Activated CD4-positive, alpha-beta T cell treated with anti-CD3 and anti-CD28 coated beads, Interleukin-2, amount 10 ng/mL, durations not matched to agents 7 days and 5 days (primary cell): ENCODE measurements at places on chromosomes 4 and X.

GRCh38 chr4:176359590-176359989 lies 39.8 kb downstream of the SPCS3 start:
- DNase-seq, result no peak

DNA sequence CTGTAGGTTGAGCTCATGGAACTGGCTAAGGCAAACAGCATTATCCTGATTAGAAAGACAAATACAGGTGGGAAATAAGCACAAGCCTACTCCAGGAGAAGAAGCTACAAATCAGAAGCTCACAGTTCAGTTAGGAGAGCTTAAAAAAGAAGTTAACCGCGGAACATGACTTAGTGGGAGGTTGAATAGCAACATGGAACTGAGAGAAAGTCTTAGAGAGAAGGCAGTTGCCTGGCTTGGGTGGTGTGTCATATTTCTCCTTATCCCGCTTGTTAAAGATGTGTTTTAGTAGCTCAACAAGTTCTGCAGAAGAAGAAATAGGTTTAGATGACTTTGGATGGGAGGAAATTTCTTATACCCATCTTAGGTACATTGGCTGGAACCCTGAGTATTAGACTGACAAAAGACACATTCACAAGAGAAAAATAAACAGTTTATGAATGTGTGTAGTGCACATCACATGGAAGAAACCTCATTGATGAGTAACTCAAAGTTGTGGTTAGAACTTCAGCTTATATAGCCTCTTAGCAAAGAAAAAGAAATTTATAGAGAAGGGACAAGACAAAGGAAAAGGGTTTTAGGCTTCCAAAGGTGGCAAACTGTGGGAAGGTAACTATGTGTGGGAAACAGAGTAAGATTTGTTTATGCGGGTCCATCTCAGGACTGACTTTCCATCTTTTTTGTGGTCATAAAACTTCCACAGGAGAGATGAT lies 37.4 kb upstream of the RXFP1 start:
- no peak for DNase-seq

DNA sequence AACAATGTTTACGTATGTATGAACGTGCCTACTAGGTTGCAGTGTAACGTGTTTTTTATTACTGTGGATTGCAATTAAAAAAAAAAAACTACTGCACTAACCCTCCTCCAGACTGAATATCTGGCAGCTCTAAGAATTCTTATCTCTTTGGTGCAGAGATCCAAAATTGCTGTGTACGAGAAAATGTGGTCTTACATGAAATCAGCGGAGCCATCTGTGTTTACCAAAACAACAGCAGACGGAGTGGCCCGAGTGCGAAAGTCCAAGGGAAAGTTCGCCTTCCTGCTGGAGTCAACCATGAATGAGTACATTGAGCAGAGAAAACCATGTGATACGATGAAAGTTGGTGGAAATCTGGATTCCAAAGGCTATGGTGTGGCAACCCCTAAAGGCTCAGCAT lies 268.1 kb downstream of the THOC2 start:
- no peak for DNase-seq

- no peak for DNase-seq
These were observed 288.6 kb upstream of the LDB2 start for GRCh38 chr4:17187003-17187402.

DNA sequence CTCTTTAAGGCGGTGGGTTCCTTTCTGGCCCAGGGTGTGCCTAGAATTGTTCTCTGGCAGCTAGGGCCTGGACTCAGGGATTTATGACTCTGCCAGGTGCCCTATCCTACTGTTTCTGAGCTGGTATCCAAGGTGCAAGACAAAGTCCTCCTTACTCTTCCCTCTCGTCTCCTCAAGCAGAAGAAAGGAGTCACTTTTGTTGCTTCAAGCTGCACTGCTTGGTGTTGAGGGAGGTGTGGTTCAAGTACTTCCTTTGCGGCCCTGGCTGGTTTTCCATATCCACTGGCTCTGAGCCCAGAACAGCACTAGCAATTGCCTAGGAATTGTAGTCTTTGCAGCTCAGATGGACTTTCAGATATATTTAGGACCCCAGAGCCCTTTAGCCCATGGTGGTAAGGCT lies 39.3 kb downstream of the RTL3 start:
- DNase-seq, result no peak

- no peak for DNase-seq
These were observed 10.2 kb downstream of the ADGRL3 start for GRCh38 chr4:61210186-61210939.

DNA sequence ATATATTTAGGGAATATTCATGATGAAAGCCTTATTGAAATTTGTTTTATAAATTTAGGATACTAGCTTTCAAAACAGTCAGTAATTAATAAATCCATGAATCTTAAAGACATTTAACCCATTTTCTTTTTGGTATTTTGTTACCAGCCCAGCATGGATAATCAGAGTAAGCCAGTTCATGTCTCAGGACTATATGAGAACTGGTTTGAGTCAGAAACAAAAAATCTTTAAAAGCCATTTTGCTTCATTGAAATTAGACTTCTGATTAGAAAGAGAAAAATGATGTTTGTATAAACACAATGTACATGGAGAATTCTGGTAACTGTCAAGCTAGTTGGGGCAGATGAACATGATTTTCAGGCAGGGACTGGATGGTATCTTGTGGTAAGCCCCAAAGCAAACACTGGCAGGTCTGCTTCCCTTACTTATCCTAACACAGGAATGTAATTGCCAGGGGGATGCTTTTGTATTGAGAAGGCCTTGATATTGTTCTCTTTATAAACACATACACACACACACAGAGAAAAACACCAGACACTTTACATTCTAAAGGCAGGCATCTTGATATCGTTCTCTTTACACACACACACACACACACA lies 9.4 kb downstream of the ARHGAP10 start:
- DNase-seq, result no peak

GRCh38 chrX:101774340-101774739 lies 114.7 kb upstream of the ARMCX2 start:
- no peak for DNase-seq

DNA sequence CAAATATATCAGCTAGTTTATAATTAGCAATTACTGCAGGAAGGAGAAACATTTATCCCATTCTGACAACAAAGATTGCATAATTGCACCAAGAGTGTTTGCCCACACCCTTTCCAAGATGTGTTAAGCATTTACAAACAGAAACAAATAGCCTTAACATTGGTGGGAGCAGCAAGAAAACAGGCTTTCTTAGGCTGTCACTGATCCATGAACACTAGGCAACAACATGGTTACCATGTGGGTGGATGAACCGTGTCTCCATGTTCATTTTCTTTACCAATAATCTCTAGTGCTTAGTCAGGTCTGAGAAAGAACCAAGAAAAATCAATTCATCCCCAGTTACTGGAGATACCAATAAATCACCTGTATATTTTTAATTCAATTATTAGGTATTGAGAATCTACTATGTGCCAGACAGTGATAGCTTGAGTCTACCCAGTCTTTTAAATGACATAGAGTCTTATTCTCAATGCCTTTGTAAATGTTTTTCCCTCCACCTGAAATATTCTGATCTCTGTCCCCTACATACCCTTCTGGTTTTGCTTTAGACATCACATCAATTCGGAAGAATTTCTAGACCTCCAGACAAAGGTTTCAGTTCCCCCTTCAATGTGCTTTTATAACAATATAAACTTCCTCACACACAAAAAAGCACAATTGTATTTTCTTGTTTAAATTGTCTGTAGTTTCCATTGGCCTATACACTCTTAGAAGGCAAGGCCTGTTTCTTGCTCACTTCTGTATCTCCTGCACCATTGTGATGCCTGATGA lies 286.6 kb downstream of the PPP1R2C start:
- DNase-seq, result no peak

GRCh38 chr4:38745881-38746280 lies 36.9 kb downstream of the TLR10 start:
- DNase-seq, result no peak

DNA sequence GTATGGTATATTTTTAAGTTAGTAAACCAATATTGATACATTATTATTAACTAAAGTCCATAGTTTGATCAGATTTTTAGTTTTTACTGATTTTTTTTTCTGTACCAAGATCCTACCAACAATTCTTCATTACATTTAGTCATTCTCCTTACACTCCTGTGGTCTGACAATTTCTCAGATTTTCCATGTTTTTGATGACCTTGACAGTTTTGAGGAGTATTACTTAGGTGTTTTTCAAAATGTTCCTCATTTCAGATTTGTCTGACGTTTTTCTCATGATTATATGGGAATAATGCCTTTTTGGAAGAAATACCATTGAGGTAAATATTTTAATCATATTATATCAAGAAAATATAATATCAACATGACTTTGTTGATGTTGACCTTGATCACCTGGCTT lies 423.8 kb downstream of the PPP4R3C start:
- DNase-seq, result no peak

- no peak for DNase-seq
These were observed 79.8 kb upstream of the RPL34 start for GRCh38 chr4:108540536-108540935.

DNA sequence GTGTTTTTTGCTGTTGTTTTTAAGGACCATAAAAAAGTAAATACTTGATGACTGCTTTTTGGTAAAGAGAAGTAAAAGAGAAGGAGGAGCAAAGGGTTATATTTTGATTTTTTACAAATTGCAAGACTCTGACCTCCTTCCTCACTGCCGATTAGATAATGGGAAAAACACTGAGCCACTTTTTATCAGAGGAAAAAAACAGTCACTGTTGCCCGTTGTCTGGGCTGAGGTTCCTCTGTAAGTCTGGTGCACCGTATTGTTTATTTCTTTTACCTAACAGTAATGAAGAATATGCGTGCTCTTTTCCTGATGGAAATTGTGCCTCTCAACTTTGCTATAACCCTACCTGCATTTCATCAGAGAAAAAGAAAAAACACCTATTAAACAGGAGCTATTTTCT lies 178.7 kb upstream of the EMCN start:
- DNase-seq, result no peak

GRCh38 chr4:41934514-41934900 lies 722 bp upstream of the TMEM33 start:
- no peak for DNase-seq

GRCh38 chrX:150446151-150446550 lies 83.0 kb downstream of the MAMLD1 start:
- DNase-seq, result no peak

GRCh38 chrX:118350706-118351105 lies 4.8 kb downstream of the WDR44 start:
- DNase-seq, result no peak

- no peak for DNase-seq
These were observed at the start of gene SPON2 for GRCh38 chr4:1172228-1172851. SPON2 (minus strand) TSS chr4:1172583.

DNA sequence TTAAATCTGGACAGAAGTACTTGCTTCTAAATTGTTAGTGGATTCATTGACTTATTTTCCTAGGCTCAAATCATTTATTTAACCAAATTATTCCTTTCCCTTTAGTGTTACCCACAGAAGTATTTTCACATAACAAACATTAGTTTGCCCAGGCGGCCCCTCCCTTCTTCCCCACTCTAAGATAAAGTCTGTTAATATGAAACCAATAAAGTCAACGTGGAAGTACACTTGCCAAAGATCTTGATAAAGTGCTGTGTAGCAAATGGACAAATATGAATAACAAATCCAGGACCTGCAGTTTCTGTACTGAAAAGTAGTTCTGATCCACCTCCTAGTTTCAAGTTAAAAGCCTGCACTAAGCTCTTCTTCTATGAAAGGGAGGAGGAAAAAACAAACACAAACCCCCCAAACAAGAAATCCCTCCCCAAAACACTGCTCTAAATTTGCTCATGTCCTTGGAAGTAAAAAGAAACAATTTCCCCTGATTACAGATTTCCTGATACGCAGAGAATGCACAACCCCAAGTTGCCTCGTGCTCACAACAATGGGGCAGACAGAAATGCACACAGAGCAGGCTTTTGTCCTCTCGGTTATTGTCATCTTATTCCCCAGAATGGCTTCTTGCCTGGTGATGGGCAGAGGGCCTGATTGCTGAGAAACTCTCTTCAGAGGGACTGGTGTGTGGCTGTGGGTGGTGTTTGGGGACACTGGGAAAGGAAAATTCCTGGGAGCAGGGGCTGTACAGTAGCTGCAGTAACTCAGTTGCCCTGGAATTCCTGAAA lies 23.2 kb downstream of the TMSB4X start:
- DNase-seq, result no peak

DNA sequence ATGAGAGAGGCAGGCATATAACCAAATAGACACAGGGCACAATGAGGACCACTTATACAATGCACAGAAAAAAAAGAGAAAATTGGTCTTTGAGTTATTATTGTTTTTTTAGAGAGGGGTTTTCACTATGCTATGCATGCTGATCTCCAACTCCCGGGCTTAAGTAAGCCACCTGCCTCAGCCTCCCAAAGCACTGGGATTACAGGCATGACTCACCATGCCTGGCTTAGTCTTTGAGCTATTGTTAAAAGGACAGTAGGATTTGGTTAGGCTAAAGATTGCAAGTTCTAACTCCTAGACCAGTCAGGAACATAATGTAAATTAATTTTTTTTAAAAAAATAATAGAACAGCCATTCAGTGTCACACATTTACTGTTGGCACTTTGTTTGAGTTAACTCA lies 340.1 kb downstream of the GPAT3 start:
- DNase-seq, result no peak

- peak; percentile 34 for DNase-seq
These were observed at the start of gene PIR for GRCh38 chrX:15493118-15493962. PIR (minus strand) TSS chrX:15493333; CDS start chrX:15491257, 2,076 bp downstream.

DNA sequence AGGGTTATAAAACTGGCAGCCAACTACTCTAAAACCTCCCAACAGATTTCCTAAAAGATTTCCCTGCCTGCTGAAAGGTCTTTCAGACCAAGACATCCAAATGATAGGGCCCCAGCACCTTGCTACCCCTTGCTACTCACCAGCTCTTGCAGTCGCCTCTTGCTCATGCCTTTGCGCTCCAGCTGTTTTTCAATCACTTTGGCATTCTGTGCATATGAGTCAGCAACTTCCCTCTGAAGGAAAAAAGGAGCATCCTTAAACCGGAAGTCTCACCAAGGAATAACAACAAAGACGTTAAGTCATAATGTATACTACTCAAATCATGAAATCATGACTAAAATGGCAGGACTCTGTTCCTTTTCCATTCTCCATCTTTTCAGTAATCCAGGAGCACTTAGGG lies 24.0 kb downstream of the STEEP1 start:
- DNase-seq, result no peak

DNA sequence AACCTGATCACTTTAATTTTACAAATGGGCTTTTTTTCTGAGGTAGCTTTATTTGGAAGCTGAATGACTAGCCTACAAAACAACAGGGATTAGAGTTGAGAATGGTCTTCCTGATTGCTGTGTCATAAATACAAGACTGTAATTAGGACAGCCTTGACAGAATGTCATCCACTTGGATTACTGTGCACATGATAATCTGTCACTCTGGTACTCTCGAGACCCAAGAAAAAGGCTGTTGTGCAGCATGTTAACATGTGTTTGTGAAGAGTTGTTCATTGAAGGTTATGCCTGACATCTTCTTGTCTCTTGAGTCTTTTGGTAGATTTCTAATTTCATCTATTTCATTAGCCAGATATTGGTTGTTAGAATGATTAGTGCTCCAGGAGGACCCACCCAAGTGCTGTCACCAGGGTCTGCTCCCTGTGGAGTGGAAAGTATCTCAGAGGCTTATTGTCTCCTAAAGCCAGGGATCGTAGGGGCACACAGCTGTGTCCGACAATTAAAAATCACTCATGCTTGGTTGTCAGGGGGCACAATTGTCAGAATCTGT lies 212.2 kb upstream of the GPRIN3 start:
- no peak for DNase-seq
